Posterior cingulate gyrus (tissue), 11 donors: ENCODE measurements at places on chromosomes 16 and 17.

DNA sequence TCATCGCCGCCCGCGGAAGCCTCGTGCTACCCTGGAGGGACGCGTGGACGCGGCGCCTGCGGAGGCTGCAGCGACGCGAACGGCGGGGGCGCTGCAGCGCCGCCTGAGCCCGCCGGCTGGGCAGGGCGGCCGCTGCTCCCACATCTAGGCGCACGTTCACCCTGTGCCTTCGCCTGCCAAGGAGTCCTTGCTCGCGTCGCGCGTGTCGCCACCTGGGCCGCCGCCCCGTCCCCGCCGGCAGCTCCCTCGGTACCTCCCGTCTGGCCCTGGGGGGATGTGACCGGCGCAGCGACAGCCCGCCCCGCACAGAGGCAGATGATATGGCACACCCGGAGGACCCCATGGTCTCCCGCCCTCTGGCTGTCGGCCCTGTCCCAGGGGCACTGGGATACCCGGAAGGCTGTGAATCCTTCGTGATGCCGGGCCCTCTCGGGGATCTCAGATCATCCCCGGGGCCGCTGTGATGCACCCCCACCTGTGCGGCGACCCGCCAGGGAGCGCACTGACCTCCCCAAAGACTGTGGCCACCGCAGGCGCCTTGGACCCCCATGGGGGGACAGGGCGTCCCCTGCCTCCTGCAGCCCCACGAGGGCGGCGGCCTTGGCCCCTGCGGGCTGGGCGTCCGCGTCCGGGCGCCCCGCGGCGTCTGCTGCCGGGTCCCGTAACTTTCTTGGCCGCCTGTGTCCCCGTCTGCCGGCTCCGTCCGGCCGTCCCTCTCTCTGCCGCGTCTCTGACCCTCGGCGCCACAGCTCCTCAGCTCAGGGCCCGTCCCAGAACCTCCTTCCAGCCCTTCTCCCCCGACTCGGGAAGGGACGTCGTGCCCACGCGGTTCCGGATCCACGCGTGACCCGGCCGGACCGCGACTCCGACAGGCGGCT, 689 bp upstream of the TBC1D24 start:
- peak; percentile 61 for DNase-seq

DNA sequence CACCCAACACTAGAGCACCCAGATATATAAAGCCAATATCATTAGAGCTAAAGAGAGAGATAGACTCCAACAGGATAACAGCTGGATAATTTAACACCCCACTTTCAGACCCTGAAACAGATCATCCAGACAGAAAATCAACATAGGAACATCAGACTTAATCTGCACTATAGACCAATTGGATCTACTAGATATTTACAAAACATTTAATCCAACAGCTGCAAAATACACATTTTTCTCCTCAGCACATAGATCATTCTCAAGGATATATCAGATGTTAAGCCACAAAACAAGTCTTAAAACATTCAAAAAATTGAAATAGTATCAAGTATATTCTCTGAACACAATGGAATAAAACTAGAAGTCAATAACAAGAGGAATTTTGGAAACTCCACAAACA, 4.1 kb upstream of the CCL13 start:
- no peak for DNase-seq

- DNase-seq = no peak
Observed at GRCh38 chr16:88608076-88608475, 30.3 kb upstream of the IL17C start.

DNA sequence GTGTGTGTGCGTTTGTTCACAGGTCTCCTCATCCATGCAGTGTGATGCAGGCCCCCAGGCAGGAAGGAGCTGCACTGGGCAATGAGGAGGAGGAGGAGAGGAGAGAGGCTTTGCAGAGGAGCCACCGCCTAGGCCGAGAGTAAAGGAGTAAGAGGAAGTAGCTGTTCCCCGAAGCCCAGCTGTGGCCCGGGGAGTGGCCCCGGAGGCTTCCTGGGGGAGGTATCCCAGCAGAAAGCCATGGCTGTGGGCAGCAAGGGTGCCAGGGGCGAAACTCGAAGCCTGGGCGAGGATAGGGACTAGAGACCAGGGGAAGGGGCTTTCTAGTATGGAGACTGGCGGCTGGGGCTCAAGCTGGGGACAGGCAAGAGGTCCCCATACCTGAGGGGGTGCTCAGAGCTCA, 12.2 kb downstream of the C16orf95 start:
- DNase-seq = no peak

DNA sequence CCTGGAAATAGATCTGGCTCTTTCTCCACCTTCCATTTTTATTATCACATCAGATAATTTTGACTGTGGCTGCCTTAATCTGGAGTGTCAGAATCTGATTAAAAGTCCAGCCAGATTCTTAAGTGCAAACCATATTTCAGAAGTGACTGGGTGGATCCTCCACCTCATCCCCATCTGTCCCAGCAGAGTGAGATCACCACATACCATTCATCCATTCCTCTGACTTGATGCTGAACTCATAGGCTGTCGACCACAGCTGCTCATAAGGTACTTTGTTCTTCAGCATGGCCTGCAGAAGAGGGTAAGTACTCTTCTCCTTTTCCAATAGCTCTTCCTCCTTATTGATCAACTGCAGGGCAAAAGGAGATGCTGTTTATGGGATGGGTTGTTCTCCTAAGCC, 53.5 kb downstream of the DNAH3 start:
- no peak for DNase-seq

DNA sequence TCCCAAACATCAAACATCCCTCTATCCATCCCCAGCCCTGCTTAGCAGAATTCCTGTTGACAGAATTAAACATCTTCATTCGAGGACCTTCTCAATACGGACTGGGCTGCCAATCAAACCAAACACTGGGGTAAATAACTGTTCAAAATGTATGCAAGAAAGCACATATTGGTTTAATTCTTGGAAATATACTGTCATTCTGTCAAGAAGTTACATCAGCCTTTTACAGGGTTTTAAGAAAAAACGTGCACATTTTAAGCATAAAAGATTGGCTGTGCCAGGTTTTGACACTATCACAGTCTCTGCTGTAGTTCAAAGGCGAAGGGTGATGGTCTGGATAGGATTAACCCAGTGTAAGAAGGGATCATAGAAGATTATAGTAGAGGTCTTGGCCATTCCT, 25.1 kb upstream of the CCNF start:
- no peak for DNase-seq

DNA sequence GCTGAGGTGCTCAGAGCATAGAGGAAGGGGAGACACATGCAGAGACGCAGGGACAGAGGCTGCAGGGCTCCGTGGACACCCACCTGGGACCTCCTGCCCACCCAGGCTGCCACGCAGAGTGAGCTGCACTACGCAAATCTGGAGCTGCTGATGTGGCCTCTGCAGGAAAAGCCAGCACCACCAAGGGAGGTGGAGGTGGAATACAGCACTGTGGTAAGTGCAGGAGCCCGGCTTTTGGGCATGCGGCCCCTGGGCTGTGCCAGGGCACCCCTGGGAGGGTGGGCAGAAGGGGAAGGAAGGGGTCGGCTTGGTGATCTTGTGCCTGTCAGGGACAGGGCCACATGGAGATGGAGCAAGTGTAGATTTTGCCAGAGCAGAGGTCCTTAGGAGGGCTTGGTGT, 15.2 kb downstream of the CD300A start:
- DNase-seq = no peak

GRCh38 chr16:55666012-55666411, 10.2 kb downstream of the SLC6A2 start:
- DNase-seq = no peak

DNA sequence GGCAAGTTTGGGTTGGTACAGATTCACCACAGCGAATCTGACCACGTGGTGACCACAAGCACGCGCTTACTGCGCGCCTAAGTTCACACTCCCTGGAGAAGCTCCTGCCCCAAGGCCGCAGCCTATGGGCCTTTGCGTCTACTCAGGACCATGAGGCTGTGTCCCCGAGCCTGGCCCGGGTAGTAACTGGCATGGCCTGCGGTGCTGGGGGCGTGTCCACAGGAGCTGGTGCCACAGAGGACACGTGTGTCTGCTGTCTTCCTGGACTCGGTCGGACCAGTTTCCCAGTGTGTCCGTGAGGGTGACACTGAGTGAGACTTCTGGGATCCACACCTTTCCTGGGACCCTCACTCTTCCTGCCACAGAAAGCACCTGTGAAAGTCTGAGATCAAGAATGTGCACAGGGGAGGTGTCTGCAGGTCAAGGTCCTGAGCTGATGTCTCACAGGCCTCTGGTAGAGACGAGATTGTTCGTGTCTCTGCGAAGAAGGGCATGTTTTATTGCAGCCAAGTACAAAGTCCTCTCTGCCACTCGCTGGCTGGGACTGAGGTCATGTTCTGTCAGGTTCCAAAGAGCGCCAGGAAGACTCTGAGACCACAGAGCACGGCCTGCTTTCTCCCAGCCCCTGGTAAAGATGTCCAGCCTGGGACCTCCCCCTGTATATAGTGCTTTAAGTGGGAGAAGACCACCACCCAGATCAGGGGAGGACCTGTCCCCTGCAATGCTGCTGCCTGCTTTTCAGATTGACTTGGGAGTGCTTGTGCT, 25.2 kb upstream of the CAPN15 start:
- DNase-seq = no peak

- peak; percentile 58 for DNase-seq
Observed at GRCh38 chr17:9230346-9230745, 209.0 kb downstream of the NTN1 start.

DNA sequence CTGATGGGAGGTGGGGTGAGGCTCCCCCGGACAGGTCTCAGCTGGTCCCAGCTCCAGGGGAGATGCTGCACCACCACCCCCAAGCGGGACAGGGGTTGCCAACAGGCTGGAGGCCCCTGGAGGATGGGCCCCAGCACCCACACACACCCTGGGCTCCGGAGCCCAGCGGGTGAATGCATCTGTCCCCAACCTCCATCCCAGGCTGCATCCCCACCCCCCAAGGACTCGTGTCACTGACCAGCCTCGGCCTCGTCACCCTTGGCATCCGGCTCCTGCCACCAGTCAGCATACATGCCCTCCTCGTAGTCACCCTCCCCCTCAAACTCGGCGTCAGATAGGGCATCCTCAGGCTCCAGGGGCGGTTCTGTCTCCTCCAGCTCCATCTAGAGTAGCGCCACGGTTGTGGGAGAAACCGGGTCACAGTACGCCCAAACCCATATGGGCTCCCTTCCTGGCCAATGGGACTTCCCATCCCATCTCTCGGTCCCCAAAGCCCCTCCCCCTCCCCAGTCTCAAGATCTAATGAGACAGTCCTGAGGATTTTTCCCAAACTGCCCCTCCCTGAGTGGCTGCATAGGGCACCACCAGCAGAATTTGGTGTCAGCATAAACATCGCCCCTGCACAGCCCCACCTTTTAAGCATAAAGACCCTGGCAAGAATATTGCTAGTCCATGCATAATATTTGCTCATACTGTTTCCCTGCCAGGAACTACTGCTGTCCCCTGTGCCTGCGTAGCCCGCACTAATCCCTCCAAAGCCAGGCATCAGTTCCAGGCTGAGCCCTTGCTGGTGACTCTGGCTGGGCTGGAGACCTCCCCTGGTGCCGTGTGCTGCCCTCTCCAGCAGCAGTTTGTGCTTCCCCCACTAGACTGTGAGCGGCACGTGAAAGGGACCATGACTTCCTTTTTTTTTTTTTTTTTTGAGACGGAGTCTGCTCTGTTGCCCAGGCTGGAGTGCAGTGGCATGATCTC, 8.4 kb downstream of the P3H4 start:
- DNase-seq = no peak

DNA sequence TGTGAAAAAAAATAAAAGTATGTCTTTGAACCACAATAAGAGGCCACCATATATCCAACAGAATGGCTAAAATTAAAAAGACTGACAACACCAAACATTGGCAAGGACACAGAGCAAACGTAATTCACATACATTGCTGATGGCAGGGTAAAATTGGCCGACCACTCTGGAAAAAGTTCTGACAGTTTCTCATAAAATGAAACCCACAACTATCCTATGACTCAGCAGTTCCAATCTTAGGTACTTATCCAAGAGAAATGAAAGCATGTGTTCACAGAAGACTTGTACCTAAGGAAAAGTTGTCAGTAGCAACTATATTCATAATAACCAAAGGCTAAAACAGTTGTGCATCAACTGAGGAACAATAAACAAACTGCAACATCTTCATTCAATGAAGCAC, 357.3 kb upstream of the XYLT1 start:
- DNase-seq = no peak

DNA sequence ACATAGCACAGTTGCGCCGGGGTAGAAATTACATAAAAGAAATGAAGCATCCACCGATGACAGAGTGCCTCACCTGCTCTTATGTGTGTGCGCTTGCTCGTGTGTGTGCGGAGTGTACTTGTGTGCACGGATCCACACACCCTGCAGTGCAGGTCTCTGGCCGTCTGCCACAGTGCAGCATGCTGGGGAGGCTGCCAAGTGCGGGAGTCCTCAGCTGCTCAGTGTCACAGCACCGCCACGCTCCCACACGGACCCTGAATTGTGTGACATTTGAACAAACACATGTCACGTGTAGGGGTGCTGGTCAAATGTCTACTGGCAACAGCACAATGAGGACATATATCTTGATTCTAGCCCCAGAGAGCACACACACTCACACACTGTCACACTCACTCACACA, 243.0 kb upstream of the MYOCD start:
- peak; percentile 21 for DNase-seq

DNA sequence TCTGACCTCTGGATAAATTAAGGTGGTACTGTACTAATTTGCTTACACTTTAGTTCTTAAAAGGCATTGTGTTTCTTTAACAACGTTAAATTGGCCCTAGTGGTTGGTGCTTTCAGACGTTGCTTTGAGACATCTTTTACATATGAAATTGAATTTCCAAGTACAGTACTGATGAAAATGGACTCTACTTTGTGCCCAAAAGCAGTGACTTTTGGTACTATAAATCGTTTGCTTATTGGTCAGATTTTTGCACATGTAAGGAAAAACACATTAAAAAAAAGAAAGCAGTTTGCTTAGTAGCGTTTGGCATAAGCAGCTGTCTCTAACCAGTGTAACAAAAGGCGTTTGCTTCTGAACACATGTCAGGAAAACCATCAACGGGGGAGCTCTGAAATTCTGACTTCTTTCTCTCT, 139.6 kb downstream of the CDK5R1 start:
- no peak for DNase-seq

GRCh38 chr17:7403727-7403976, 245 bp downstream of the TMEM256 start:
- DNase-seq = no peak

DNA sequence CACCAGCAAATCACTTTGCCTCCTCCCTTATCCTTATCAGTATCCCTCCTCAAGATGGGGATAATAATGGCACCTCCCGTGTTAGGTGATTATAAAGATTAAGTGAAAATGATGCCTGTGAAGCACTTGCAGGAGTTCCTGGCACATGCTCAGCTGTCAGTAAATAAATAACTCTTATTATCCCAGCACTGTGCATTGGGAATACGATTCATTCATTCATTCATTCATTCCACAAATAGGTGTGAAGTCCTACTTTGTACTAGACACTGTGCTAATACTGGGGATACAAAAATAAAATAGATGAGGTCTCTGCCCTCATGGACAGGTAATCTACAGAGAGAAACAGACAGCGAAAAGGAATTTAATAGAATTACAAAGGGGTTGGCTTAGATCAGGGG, 2.0 kb downstream of the XYLT2 start:
- DNase-seq = no peak

- no peak for DNase-seq
Observed at GRCh38 chr17:8332688-8333087, 7.0 kb upstream of the ODF4 start.

- no peak for DNase-seq
Observed at GRCh38 chr17:3957735-3958599, 6.3 kb downstream of the ATP2A3 start.
